ENCODE measurements at places on chromosomes 4 and X. TPM values are rescaled to one million over a fixed set of nuclear protein-coding genes. Genes with fewer than 3 reads are reported as not detected.

Gene GPC3
- not detected for polyA plus RNA-seq

Gene TEX13C
- not detected for polyA plus RNA-seq

Gene AMTN
- not detected for polyA plus RNA-seq

Gene OTUD6A
- not detected for polyA plus RNA-seq

Gene SLC9B2
- polyA plus RNA-seq = 7.3 TPM

Gene F9
- not detected for polyA plus RNA-seq

Gene CXCL13
- not detected for polyA plus RNA-seq

Gene SAT1
- polyA plus RNA-seq = 607 TPM

Gene CENPVL3
- 0.12 TPM for polyA plus RNA-seq

Measured in A549 (cell line).